Muscle of back (tissue), 13 donors: ENCODE measurements at places on chromosomes 5 and 9.
A peak's percentile ranks its signal among the peaks of the same experiment; 100 is the strongest.

DNA sequence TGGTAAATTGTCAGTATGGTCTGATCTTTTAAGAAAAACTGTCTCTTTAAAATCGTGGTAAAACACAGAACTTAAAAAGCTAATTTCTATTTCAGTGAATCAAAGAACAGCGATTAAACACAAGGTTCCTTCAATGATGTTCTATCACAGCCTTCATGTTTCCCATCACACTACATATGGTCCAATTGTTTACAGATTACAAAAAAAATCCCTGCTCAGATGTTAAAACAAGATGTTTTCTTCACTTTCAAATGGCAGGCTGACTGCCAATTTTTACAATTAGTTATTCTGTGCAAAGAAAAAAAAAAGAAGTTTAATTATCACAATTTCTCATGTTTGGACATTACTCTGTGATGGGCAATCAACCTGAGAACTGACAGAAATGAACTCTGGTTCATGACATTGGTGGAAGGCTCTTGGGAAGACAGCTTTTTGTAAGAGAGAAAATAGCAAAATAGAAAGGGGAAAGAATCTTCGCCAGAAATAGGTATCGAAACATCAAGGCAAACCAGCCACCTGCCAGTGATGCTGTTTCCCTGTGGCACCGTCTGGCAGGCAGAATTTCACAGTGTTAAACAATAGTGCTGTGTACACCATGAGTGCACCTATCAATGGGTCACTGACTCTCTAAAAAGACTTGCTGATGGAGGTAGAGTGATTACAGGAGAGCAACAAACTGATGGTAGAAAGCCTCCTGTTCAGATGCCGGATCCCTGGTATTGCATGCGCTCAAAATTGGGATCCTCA is 1020.0 kb upstream of the ARRDC3 start:
- no peak for DNase-seq

GRCh38 chr9:2907411-2907810 is 63.5 kb upstream of the PUM3 start:
- DNase-seq: no peak

GRCh38 chr9:87441251-87441650 is 56.4 kb upstream of the DAPK1 start:
- DNase-seq: no peak

GRCh38 chr5:144028636-144029035 is 141.8 kb downstream of the YIPF5 start:
- DNase-seq: peak; percentile 93

DNA sequence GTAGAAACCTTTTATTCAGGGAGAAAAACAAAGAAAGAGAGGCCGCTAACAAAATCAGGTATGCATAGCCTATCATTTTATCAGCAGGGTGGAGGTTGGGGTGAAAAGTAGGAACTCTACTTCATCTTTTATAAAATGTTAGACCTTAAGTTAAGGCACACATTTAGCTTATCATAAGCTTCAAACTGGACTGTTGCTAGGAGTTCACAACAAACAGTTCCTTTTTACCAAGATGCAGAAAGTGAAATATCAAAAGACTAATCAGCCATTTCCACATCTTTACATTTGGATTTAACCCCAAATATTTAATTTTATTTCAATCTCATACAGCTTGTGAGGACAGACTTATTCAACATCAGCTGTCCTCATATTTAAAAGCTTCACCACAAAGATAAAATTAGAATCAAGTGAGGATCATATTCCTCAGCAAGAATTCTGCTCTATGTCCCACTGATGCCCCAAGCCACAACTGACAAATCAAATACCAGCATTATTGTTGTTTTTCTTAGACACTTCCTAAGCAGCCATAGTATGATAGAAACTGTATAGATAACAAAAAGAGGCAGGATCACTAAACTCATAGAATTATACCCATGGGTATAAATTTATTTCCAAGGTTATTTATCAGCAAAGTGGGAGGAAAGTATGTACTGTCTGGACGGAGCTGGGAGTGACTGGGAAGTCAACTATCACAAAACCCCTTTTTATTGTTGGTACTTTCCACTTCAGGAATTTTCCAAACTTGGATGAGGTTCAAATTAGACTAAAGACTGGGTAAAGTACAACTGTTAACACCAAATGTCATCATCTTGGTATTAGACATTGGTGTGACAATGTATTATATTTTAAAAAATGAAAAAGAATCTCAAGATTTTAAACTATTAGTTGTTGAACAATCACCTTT is 29.9 kb upstream of the MYOT start:
- DNase-seq: no peak

DNA sequence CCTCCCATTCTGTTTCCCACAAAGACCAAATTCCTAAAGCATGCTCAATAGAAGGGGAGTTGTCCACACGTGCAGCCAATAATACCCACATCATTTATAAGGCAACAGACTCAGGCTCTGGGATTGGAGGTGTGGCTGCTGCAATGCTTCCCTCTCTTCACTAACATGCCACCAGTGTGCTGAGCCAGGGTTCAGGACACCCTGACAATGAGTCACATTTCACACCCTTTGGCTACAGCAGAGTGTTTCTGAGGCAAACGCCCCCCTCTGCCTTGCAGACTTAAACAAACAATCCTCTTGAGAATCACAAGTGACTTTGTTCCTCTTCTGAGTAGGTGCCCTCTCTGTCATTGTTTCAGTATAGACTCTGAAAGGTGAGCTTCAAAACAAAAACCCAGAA is 189.3 kb upstream of the TLE4 start:
- no peak for DNase-seq

- DNase-seq: no peak
Observed at GRCh38 chr5:92633875-92634487, 947.0 kb downstream of the NR2F1-AS1 start.

DNA sequence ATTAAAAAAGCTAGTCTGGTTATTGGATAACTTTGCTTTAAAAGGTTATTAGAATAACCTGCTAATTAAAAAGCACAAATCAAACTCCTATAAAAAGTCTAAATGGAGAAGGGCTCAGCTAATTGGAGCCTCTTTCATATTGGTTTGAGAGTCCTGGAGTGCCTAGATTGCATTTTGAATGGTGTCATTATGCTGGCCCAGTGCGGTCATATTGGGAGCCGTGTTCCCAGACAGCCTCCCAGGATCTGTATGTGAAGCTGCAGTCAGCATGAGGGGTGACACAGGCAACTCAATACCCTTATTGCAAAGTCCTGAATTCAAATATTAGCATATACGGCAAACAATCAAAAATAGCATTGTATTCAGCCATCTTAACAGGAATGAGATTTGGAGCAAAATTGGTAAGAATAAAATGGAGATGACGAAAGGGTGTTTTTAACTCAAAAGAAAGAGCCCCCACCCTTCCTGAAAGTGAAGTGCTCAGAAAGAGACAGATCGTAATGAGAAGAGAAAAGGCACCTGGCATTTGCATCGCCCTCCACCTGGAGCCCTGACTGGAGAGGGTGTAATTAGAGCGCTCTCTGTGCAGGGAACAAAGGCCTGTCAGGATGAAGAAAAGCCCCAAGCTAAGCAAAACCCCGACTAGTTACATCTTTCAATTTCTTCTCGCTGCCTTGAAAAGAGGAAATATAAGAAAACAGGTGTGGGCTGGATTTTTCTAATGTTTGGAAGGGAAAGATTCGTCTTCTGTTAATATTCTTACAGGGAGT is 621.0 kb upstream of the ADAMTS16 start:
- no peak for DNase-seq

DNA sequence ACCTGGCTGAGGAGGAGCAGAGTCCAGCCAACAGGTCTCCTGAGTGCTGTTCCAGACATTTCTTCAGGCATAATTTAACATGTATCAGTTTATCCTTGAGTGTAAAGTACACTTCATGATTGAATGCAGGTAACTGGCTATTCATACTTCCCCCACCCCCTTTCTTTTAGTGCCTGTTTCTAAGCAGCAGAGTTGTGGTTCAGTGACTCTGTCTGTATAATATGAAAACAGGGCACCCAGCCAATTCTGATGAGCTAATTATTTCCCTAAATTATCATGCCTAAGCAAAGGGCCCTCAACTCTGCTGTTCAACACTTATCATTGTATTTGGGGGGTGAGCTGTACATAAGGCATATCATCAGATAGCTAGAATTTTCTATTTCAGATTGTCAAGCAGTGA is 51.9 kb upstream of the ZSWIM6 start:
- no peak for DNase-seq

DNA sequence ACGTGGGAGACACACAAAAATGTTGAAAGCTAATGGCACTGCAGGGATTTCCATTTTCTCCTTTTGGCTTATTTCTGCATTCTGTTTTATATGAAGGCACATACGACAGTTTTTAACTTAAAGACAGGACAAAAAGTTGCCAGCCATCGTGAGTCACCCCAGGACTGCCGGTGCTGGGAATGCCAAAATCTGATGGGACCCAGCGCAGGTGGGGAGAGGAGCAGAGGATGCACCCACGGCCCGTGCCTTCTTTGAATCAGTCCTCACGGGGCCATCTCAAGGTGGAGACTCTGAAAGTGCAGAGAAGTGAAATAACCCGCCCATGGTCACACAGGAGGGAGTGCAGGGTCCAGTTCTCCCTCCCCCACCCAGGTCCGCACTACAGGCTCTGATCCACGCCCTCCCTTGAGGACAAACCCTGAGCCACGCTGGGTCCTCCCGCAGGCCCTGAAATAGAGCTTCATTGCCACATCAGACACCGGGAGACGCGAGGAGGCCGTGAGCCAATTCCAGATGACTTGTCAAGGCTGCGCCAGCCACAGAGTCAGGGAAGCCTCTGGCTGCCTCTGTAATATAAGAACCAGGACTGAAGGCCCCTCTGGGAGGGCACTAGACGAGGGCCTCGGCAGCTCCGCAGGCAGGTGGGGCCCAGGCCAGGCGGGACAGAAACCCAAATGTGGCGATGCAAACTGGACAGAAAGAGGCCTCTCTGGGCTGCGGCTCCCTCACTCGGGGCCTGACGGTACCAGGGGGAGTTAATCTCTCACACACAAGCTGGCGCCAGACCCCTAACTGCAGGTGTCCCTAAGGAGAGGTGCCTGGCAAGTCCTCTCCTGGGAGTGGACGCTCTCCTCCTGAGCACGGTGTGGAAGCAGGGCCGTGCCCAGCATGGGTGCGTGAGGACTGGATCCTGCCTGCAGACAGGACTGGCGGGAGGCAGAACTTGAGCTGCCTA is 22.9 kb downstream of the ADAMTS2 start:
- no peak for DNase-seq
